ENCODE measurements at places on chromosomes 4 and X. TPM values are rescaled to one million over a fixed set of nuclear protein-coding genes. Genes with fewer than 3 reads are reported as not detected.

DNA sequence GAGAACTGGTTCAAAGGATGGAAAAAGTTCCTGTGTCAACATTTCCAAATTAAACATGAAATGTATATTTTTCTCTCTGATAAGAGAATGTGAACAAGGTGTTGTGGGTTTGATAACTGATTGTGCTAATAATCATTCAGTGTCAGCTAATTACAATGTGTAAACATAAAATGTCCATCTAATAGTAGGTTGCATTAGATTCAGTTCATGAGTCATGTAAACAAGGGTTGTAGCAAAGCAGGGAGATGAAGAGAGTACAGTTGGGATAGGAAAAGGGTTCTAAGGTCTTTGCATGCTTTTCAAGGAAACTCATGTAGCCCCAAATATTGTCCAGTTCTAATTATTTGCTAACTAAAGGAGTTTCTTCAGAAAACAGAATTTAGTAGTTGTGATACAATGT lies 55.4 kb downstream of the DCLK2 start:
- H3K27ac ChIP-seq: no peak overlapping the region
- peaks cover 34% of the 10 kb centered on the region for H3K27me3 ChIP-seq
- no peaks in the 10 kb centered on the region for H3K4me1 ChIP-seq
- no peak overlapping the region for H3K4me3 ChIP-seq
- H3K36me3 ChIP-seq: no peaks in the 10 kb centered on the region

The SLC7A11 gene
- total RNA-seq: 13.8 TPM

- H3K4me3 ChIP-seq: no peak overlapping the region
- H3K27me3 ChIP-seq: no peaks in the 10 kb centered on the region
- H3K36me3 ChIP-seq: peaks cover 2% of the 10 kb centered on the region
- H3K27ac ChIP-seq: no peak overlapping the region
- H3K4me1 ChIP-seq: no peaks in the 10 kb centered on the region
These were observed 37.8 kb downstream of the SPCS3 start for GRCh38 chr4:176357359-176358082.

The ARHGAP4 gene
- total RNA-seq: 158 TPM

- peaks cover 45% of the 10 kb centered on the region for H3K4me1 ChIP-seq
- no peaks in the 10 kb centered on the region for H3K36me3 ChIP-seq
- peak overlapping the region; percentile 51 for H3K27ac ChIP-seq
These were observed 64.2 kb downstream of the SPINK2 start for GRCh38 chr4:56757261-56757746.

DNA sequence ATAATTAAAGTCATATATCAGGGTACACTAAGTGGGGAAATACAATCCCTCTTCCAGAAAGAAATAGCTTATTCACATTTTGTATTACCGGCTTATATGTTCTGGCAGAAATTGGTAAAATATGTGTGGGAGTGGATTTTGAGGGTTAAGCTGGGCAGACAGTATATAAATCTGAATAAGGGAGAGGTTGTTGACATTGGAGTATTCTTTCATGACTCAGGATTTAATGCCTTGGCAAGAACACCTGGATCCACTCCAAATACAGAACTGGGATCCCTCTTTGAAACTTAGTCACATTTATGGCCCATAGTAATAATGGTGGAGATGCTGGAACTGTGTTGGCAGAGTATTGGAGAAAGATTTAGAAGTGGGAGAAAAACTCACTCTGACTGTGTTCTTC lies 54.3 kb upstream of the TET2 start:
- no peak for DNase-seq
- no peak overlapping the region for H3K4me3 ChIP-seq
- no peak overlapping the region for H3K27ac ChIP-seq

DNA sequence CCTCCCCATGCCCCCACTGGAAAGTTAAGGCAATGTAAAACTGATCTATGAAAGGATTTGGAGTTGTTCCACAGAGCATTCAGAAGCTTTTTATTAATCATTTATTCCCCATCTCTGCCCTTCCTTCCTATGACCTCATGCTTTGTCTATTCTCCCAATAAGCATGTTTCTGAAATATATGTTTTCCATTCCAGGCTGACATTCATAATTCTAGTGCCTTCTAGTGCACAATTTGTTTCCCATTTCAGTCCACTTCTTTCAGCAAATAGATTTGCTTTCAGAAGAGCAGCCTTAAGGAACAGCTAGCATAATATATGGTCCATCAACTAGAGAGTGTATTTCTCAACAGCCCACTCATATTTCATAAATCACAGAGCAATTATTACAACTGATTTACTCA lies 77.1 kb upstream of the ATXN3L start:
- H3K4me1 ChIP-seq: peaks cover 14% of the 10 kb centered on the region
- no peak for DNase-seq
- H3K27me3 ChIP-seq: peaks cover 46% of the 10 kb centered on the region
- H3K36me3 ChIP-seq: peaks cover 1% of the 10 kb centered on the region

DNA sequence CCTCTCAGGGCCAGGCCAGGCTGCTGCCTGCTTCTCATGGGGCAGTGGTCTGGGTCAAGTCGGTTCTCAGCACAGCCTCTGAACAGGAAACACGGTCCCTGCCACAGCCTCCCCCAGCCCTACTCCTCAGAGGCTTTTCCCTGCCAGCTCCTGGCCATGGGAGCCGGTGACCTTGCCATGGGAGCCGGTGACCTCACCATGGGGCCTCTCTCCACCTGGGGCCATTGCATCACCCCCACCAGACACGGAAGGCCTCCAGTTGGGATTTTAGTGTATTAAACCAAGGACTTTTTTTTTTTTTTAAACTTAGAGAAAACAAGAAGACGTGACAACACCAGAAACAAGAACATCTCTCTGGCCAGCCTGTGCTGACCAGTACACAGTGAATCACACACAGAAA lies 25.6 kb downstream of the ETDB start:
- H3K36me3 ChIP-seq: no peaks in the 10 kb centered on the region
- H3K27ac ChIP-seq: no peak overlapping the region
- H3K27me3 ChIP-seq: peaks cover 44% of the 10 kb centered on the region
- no peaks in the 10 kb centered on the region for H3K4me1 ChIP-seq
- DNase-seq: no peak

The MTMR8 gene
- total RNA-seq: 4.1 TPM
